ENCODE measurements at places on chromosomes 4 and X. TPM values are rescaled to one million over a fixed set of nuclear protein-coding genes. Genes with fewer than 3 reads are reported as not detected.

The TMEM35A gene
- 10.2 TPM for polyA plus RNA-seq

The TMPRSS11D gene
- polyA plus RNA-seq, result not detected

The SPANXA2 gene
- not detected for polyA plus RNA-seq

The CDKL5 gene
- 7.2 TPM for polyA plus RNA-seq

The XKRX gene
- polyA plus RNA-seq, result 0.89 TPM

The SHROOM4 gene
- 0.17 TPM for polyA plus RNA-seq

The RAB41 gene
- 0.26 TPM for polyA plus RNA-seq

The ADH1B gene
- polyA plus RNA-seq, result not detected

The FGFBP2 gene
- not detected for polyA plus RNA-seq

The COQ2 gene
- 20.0 TPM for polyA plus RNA-seq

The ASB9 gene
- 0.67 TPM for polyA plus RNA-seq

The STK32B gene
- polyA plus RNA-seq, result not detected

DNA sequence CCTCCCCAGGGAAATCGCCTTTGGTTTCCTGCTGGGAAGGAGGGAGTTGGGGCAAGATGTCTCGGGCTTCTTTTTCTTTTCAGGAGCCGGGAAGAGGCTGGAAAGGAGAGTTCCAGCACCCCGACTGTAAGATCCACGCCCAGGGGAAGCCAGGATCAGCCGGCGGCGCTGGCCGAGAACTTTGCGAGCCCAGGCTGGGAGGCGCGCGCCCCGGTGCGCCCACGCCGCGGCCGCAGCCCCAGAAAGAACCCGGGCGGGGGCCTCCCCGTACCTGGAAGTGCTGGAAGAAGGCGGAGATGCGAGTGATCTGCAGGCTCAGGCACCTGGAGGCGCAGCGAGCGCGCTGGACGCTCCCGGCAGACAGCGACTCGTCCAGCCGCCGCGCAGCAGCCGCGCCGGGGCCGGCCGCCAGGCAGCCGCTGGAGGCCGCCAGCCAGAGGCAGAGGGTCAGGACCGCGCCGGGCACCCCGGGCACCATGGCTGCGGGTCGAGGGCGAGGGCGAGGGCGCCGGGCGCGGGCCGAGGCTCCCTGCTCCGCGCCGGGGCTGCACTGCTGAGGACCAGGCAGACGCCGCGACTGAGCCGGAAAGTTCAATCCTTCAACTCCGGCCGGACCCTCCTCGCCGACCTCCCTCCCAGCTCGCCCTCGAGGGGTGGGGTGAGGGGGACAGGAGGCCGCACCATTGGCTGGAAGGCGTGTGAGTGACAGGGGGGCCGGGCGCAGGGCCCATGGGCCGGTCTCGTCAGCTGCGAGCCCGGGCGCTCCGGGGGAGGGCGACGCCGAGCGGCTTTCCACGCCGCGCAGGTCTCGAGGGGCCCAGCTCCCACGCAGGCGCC is at the start of gene ANOS1:
TSS of gene ANOS1 (minus strand) at position 579 of the 837 bp plus-strand sequence. CDS start at position 478, 101 bp downstream.
- peak; percentile 92 for DNase-seq

GRCh38 chr4:113593400-113594230 is 167.9 kb downstream of the CAMK2D start:
- no peak for DNase-seq

DNA sequence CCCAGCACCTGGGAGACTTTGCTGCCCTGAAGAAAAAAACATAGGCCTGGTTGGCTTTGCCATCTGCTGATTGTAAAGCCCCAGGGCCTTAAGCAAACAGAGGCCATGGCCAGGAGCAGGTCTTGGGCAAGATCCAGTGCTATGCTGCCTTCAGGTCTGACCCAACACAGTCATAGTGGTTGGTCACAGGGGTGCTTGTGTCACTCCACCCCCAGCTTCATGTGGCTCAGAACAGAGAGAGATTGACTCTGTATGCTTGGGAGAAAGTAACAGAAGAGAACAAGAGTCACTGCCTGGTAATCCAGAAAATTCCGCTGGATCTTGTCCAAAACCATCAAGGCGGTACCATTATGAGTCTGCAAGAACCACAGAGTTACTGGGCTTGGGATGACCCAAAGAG is 24.4 kb upstream of the SMARCA5 start:
- DNase-seq, result no peak

DNA sequence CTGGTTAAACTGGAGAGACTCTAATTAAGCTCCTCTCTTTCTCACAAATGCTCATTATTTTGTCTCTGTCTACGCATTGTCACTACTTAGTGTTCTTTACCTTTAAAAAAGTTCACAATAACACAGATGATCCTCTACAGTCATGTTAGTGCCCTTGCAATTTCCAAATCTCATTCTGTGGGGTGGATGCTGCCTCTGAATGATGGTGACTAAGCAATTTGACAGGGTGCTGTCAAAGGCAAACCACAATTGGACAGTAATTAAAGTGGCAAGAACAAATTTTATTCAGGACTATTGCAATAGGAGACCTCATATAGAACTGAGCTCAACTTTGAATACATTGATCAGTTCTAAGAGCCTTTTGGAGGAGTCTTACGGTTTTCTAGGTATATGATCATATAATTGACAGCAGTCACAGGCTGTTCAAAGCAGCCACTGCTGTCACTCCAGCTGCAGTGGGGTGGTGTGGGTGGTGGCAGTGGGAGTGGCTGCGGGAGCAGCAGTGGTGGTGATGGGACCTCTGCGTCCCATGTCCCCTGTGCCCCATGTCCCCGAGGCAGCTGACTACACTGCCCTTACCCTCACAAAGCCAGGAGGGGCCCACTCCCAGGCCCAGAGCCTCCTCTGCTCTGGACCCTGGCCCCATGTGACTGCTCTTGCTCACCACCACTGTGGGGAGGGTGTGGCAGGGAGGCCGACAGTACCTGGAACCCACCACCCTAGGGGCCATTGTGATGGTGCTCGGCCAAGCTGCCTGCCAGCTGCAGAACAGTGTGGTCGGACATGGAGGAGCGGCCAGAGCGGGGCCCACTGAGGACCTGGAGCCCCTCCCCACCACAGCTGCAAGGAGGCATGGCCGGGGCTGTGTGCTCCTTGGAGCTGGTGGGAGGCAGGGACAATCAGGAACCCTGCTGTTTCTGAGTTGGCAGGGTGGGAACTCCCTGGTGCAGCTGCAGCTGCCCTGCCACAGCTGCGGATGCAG is 30.4 kb upstream of the PAGE1 start:
- no peak for DNase-seq

GRCh38 chr4:89295415-89295927 is 12.1 kb downstream of the GPRIN3 start:
- DNase-seq, result no peak

GRCh38 chrX:1397441-1398270 is 5.7 kb upstream of the SLC25A6 start:
- no peak for DNase-seq

GRCh38 chrX:38216642-38217041 is 4.0 kb downstream of the SRPX start:
- no peak for DNase-seq

DNA sequence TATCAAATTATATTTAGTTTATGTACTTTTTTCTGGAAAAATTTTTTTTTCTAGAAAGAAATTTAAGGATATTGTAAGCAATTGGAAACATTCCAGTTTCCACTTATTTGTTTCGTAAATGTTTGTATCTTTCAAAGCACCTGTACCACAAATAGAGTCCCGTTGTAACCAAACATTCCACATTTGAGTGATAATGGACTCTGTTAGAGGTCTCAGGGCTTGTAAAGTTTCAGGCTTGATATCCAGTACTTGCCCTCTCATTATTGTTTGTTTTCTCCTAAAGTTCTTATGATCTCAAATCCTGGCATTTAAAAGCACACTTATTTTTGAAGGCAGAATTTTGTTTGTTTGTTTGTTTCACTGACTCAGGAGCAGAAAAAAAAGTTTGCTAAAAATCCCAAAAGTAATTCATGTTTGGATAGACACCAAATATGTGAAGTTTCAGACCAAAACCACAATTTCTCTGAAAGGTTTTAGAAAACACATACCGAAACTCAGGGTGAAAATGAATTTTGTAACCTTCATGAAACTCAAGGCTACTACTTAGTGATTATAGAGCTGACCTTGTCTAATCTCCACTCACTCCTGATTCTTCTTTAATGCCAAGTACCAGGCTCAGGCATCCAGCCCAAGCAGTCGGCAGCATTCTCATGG is 5.7 kb upstream of the TMEM192 start:
- no peak for DNase-seq

GRCh38 chr4:109149836-109150235 is 152.6 kb downstream of the COL25A1 start:
- DNase-seq, result no peak

- peak; percentile 31 for DNase-seq
Observed at GRCh38 chrX:1657367-1658070, 42.7 kb downstream of the ASMT start.

GRCh38 chr4:186067757-186068385 is 1.1 kb upstream of the TLR3 start:
- DNase-seq, result peak; percentile 71

DNA sequence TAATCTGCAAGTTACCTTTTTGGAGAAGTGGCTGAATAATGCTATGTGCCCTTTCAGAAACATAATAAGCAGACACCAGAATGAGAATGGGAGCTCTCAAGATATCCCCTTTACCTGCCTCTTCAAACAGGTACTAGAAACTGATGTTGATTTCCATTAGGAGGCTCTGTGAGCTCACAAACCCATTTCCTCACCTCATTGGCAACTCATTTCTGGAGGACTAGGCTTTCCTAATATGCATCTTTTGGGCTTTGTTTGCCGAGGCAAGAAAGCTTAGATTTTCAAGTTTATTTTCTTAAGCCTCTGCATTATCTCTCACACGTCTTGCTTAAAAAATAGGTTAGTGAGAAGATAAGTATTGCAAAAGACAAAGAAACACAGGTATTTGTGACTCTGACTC is 313.1 kb upstream of the IRS4 start:
- no peak for DNase-seq

DNA sequence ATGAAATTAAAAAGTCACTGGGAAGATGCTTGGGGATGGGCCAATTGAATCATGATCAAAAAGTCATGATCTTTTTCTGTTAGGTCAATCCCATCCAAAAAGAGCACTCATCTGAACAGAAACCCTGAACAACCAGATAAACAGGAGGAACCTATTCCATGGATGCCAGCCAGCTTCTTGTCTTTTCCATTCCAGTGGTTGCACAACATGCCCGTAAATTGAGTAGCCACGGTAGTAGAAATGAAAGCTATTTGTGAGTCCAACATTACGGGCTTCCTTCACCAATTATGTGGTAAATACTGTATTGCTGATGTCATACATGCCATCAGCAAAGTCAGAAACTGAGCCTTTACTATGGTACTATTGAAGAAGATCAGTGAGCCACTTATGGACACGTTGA is 982.4 kb upstream of the HS3ST1 start:
- DNase-seq, result no peak

GRCh38 chr4:7680731-7681130 is 246.0 kb upstream of the PSAPL1 start:
- DNase-seq, result no peak

GRCh38 chr4:55444827-55445226 is 49.1 kb downstream of the TMEM165 start:
- peak; percentile 23 for DNase-seq

GRCh38 chr4:75561789-75562188 is 5.9 kb downstream of the ODAPH start:
- DNase-seq, result peak; percentile 32

GRCh38 chrX:129706400-129707072 is 32.2 kb upstream of the XPNPEP2 start:
- no peak for DNase-seq

DNA sequence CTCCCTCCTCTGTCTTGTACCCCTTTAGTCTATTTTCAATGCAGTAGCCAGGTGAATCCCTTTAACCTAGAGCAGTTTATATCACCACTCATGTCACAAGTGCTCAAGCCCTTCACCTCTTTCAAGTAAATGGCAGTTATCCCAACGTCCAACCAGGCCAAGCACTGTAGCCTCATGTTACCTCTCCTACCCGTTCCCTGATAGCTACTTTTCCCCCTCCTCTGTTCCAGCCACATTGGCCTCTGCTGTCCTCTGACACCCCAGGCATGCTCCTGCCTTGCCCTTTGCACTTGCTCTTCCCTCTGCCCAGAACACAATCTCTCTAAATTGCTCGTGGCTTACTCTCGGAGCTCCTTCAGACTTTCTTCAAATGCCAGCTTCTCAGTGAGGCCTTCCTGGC is 15.2 kb downstream of the GUCY1B1 start:
- no peak for DNase-seq

GRCh38 chr4:137677863-137678262 is 145.6 kb upstream of the PCDH18 start:
- peak; percentile 69 for DNase-seq

GRCh38 chr4:4677556-4678522 is 136.0 kb upstream of the STX18 start:
- peak; percentile 84 for DNase-seq

DNA sequence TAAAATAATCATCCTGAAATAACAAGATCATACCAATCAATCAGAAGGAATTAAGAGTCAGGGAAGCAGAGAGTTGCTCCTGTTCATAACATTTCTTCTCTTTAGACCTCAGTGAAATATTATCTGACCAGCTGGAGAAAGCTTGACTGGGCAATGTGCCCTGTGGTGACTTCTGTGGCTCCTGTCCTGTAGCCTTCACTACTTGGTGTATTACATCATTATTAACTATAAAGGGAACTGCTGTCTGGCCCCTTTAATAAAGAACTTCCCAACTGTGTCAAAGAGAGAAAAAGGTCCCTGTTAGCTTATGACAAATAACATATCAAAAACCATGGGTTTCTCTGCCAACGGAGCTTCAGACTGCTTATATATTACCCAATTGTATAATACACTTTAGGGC is 18.0 kb downstream of the OPHN1 start:
- DNase-seq, result peak; percentile 72

GRCh38 chr4:10456595-10457254 is 501 bp downstream of the ZNF518B start:
- DNase-seq, result peak; percentile 74

- DNase-seq, result no peak
Observed at GRCh38 chr4:51853027-51853682, 10.2 kb downstream of the DCUN1D4 start.

DNA sequence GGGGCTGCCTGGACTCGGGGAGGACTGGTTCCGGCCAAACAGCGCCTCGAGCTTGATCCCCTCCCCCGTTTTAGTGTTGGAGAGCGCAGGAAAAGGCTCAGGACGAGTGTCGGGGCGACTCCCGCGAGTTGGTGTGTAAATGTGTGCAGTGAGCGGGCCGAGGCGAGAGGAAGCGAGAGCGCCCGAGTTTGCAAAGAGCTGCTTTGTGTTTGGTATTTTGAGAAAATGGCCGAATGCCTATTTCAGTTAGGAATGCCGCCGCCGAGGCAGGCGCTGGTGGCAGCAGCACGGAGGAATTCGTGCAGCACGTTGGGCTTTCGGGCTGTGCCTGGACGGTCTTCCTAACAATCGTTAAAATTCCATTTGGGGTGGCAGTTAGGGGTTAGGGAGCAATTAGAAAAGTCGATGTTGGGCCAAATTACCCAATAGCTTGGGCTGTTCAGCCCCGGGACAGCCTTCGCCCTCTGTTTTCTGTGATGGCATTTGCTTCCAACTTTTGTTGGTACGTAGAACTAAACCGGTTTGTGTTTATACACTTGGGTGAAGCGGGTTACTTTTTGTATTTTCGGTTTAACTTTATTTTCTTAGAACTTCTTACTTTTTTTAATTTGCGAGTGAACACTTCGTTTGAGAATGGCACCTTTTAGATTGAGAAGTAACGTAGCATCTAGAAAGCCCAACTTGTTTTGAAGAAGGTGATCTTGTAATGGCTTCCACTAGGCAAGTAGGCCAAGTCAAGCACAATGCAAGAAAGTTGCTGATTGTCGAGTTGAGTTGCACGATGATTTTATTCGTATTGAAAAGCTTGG is 1.6 kb downstream of the REST start:
- DNase-seq, result peak; percentile 64

All from cardiac muscle cell (in vitro differentiated cells and primary cell).